NCI-H748 treated with DMSO at 0.1 percent for 48 hours (cell line): ENCODE measurements at places on chromosomes 7 and 10.

DNA sequence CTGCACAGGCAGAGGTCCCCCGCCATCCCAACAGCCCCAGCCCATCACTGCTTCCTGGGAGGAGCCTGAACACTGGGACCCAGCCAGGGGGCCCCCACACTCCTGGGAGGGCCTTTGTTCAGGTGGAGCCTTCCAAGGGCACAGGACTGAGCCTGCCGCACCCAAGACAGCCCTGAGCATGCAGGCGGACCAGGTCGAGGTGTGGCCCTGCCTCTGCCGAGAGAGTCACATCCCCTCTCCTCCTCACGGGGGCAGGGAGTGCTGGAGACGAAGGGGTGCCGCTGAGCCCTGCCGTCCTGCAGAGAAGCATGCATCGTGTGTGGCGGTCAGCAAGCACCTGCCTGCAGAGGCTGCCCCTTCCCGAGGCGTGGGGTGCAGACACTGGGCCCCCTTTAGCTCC lies 7.3 kb upstream of the MAFK start:
- DNase-seq, result no peak

DNA sequence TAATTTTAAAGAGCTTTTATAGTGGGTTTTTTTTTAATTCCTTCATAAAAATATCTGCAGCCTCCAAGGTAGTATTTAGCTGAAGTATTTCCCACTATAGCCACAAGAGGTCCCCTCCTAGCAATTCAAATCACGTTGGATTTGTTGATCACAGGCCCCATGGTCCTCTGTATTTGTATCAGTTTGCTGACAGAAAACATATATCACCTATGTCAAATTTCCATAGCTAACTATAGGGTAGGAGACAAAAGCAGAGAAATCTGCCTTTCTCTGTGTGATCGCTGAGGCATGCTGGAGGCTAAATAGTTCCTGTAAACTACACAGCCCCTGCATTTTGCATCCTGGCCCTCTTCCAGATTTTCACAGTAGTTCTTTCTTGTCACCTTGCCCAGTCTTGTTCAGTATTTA lies 1.7 kb upstream of the CTNNA3 start:
- peak; percentile 38 for DNase-seq

DNA sequence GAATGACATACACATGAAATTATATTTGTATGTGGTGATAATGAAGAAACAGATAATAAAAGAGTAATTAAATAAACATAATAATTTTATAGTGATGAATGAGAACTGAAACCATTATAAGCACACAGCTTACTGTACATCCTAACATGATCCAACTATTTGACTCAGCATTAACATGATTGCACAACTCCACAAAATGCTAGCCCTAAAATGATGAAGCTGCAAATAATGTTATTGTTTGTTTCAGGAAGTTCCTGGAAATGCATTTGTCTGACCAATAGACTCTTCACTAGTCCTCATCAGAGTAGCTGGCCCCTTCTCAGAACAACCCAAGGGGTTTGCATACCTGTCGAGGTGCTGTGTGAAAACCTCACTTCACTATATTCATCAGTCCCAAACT lies 115.5 kb downstream of the RTKN2 start:
- DNase-seq, result no peak

- no peak for DNase-seq
Observed at GRCh38 chr7:114209968-114210367, 204.6 kb upstream of the FOXP2 start.
